ENCODE measurements at places on chromosomes 5 and 9. TPM values are rescaled to one million over a fixed set of nuclear protein-coding genes. Genes with fewer than 3 reads are reported as not detected.

DNA sequence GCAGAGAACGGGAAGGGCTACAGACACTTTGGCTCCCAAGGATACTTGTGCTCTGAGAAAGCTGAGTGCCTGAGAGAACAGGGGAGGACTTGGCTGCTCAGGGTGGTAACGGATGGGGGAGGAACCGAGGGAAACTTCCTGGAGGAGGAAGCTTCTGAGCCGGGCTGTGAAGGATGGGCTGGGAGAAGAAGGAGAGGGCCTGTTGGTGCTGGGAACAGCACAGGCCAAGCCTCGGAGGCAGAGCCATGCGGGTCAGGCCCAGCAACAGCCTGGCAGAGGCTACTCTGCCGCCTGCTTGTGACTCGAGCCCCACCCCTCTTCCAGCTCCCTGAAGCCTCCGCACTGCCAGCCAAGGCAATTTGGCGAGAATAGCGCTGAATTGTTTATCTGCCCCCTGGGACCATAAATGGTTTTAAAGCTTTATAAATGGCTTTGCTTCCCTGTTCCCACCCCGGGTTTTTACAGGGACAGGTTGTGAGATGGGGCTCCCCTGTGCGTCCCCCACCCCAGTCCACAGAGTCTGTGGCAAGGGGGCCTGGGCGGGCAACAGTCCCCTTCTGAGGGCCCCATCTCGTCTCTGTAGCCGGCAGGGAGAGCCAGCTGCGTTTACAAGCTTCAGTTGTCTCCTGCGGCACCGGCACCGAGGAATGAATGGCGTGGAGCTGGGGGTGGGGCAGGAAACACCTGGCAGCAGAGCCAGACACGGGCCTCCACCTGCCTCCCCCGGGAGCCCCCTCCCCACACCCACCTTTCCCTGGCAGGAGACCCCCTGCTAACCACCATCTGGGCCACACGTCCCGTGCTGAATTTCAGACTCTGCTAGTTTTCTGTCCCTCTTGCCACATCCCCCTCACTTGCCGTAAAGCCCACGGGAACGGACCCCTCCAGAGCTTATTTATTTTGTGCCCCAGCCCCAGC is 24.4 kb downstream of the FAM163B start:
- DNase-seq = peak; percentile 20

- no peak for DNase-seq
These were observed 33.1 kb upstream of the SETD9 start for GRCh38 chr5:56876327-56876726.

GRCh38 chr9:85742597-85742936 is 813 bp upstream of the AGTPBP1 start:
- DNase-seq = no peak

- no peak for DNase-seq
These were observed 1.4 kb downstream of the SUSD1 start for GRCh38 chr9:112173489-112174221.

DNA sequence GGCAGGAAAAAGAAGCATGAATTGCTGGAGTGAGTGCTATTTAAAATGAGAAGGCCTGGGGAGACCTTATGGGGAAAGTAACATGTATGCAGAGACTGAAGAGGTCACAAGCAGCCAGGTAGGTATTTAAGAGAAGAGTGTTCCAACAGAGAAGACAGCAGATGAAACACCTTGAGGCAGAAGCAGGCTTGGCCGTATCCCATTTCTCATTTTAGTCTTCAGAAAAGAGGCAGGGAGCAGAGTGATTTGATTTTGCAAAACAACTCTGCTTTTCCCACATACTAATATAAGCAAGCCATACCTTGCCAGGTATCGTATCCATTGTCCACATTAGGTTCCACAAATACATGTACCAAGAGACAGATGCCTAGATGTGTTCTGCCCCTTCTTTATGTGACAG is 244.3 kb downstream of the ASTN2 start:
- DNase-seq = no peak

GRCh38 chr9:37801959-37802711 is 1.5 kb downstream of the DCAF10 start:
- DNase-seq = no peak

- DNase-seq = no peak
These were observed 99.3 kb upstream of the ZNF366 start for GRCh38 chr5:72606525-72606924.

DNA sequence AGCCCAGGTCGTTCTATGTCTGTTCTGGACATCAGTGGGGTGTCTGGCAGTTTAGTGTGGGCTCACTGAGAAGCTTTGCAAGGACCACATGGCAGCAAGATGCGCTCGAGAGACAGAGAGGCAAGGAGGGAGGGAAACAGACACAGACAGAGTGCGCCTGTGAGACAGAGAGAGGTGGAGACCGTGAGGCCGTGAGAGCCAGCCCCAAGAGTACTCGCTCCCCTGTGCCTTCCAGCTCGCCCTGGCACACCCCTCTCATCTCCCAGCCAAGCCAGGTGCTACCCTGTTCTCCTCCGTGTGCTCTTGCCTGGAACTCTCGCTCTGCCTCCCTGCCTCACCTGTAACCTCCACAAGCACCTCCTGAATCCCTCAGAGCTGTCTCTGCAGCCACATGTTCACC is 106.8 kb downstream of the EHMT1 start:
- DNase-seq = no peak

GRCh38 chr9:132008855-132009812 is 70.5 kb downstream of the MED27 start:
- no peak for DNase-seq

- DNase-seq = no peak
These were observed 60.4 kb downstream of the RORB start for GRCh38 chr9:74557571-74557970.

GRCh38 chr5:172782169-172783039 is 11.4 kb upstream of the DUSP1 start:
- no peak for DNase-seq

GRCh38 chr9:130327070-130327780 is 61.7 kb downstream of the HMCN2 start:
- DNase-seq = no peak

DNA sequence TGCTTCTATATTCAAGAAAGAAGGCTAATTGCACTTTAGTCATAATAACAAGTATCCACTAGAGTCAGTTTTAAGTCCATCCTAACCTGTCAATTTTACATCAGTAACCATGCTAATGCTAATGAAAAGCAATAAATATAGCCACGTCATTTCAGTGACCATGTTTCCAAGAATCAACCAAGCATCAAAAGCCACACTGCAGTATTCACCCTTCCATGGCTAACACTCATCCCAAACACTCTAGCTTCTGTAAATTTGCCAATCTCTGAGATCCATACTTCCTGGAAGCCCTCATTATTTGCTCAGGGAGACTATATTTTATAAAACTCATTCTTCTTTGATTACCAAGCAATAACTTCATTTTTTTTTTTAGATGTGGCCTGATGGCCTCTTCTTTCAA is 712.0 kb downstream of the CETN3 start:
- DNase-seq = no peak

DNA sequence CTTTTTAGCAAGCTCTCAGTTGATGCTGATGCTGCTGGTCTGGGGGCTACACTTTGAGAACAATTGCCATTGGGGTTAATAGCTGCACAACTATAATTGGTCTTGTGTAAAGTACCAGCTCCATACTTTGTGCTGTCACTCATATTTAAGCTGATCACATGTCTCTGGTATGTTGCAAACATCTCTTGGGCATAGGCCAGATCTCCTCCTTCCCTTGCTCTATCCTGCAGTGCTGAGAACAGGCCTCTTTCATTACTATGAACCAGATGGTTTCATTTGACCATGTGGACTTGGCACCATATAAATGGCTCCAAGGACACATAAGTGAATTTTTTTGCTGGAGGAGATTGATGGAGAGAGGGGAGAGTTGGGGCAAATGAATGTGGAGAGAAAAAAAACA is 48.4 kb downstream of the DMRT2 start:
- DNase-seq = no peak

GRCh38 chr9:14180960-14181537 is 132.9 kb downstream of the NFIB start:
- DNase-seq = no peak

- no peak for DNase-seq
These were observed 811.2 kb downstream of the BRINP1 start for GRCh38 chr9:118558026-118558425.

DNA sequence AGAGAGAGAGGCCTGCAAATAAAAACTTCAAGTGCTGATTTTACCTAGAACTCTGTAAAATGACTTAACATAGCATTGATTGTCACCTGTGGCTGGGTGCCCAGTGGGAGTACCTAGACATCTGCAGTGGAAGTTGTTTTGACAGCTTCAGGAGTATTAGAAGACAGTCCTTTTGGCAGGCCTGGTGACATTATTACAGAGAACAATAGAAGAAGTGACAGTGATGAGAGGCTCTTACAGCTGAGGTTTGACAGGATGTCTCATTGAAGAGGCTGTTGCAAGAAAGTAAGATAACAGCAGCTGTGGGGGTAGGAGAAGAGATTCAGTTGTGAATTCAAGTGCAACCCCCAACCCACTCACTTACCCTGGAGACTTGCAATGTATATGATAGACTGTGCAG is 27.9 kb upstream of the MUSK start:
- no peak for DNase-seq

The RAPGEF1 gene
- total RNA-seq = 117 TPM

The WNK2 gene
- total RNA-seq = 220 TPM

The CCDC152 gene
- total RNA-seq = 1.7 TPM

The HTR4 gene
- 0.99 TPM for total RNA-seq

The SOHLH1 gene
- total RNA-seq = not detected

The BARHL1 gene
- total RNA-seq = not detected

The GCNT4 gene
- total RNA-seq = 0.25 TPM
